Activated T-cell treated with anti-CD3 and anti-CD28 coated beads, Interleukin-2, amount 50 U/mL, for 4 hours (primary cell): ENCODE measurements at places on chromosomes 16 and 17. TPM values are rescaled to one million over a fixed set of nuclear protein-coding genes. Genes with fewer than 3 reads are reported as not detected.

DNA sequence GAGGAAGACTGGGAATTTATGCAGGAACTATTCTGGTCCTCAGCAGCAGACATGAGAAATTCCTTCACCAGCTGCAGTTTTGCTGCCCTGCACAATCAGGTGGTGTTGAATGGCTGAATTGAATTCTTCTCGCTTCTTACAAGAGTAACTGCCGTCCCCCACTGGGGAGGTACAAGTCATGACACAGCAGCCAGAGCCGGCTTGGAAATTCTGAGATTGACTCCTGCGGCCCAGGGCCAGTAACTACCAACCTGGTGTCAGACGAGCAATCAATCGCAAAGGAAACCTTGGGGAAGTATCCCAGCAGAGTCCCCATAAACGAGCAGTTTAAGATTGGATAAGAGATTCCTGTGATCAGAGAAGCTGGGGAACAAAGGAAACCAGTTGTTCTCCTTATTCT is 30.7 kb downstream of the KNOP1 start:
- DNase-seq, result no peak

GRCh38 chr17:11151818-11152425 is 89.1 kb upstream of the SHISA6 start:
- DNase-seq, result no peak

GRCh38 chr16:56551796-56552738 is 12.8 kb upstream of the MT4 start:
- DNase-seq, result no peak

DNA sequence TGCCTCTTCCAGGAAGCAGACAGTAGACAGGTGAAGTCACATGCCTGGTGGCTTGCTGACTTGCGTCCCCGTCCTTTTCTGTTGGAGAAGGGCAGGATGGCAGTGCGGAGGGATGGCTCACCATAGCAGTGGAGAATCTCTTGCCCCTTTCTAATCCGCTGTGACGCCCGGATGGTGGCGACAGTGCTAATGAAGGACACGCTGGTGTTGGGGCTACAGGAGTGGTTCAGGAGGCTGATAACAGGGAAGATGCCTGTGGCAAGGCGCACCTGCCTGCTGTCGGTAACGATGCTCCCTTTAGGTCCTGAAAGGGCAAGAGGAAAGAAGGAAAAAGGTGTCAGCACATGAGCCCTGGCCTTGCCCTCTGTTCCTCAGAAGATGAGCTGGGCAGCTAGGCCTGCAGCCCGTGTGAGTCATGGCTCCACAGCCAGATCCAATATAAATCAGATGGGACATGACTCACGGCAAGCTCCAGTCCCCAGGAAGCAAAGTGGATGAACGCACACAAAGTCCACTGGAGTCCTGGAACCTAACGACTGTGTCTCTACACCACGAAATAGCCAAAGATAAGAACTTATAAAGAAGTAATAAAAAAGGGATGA is 25.5 kb downstream of the SERPINF1 start:
- DNase-seq, result no peak

The ASPA gene
- total RNA-seq, result not detected

The KRT14 gene
- not detected for total RNA-seq
